ENCODE measurements at places on chromosomes 1 and 21.

DNA sequence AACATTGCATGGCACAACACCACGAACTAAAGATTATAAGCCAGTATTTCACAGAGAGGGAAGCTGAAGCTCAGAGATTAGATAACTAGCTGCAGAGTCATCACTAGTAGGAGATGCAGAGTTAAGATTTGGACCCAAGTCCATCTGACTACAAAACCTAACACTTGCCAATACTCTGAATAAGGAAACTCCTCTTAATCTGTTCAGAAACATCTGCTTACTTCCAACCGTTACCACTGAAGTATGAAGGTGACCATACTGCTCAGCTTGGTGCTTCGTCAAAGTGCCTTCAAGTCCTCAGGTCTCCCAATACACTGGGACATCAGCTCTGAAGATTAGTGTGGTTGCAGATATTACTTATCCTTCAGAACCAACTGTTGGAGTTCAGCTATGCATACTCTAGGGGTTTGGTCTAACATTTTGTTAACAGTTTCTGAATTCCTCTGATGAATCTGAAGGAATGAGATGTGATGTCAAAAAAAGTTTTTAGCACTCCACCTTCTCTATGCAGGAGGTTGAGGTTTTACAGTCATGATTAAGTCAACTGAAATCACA lies 179.6 kb downstream of the TPR start:
- no peak for DNase-seq

GRCh38 chr1:239023732-239024360 lies 362.5 kb upstream of the CHRM3 start:
- DNase-seq, result no peak

- DNase-seq, result no peak
Measured at GRCh38 chr1:106727171-106727570, 329.3 kb upstream of the PRMT6 start.

DNA sequence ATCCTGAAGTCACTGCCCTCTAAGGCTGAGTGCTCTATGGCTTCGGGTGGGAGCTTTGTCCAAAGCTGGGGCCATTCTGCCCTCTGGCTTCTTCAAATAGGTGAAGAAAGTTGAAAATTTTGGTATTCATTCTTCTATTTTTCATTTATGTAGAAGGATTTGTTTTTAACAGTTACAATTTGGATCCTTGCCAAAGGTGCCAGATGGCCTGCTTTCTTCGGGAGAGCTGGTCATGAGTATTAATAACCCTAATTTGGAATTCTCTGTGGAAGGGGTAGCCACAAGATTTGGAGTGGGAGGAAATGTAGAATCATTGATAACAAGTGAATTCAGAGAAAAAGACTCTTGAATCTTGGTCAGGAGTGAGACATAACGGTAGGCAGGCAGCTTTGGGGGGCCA lies 370.4 kb upstream of the ST6GALNAC5 start:
- DNase-seq, result no peak

- DNase-seq, result no peak
Measured at GRCh38 chr1:201353186-201353940, 24.1 kb downstream of the TNNT2 start.

DNA sequence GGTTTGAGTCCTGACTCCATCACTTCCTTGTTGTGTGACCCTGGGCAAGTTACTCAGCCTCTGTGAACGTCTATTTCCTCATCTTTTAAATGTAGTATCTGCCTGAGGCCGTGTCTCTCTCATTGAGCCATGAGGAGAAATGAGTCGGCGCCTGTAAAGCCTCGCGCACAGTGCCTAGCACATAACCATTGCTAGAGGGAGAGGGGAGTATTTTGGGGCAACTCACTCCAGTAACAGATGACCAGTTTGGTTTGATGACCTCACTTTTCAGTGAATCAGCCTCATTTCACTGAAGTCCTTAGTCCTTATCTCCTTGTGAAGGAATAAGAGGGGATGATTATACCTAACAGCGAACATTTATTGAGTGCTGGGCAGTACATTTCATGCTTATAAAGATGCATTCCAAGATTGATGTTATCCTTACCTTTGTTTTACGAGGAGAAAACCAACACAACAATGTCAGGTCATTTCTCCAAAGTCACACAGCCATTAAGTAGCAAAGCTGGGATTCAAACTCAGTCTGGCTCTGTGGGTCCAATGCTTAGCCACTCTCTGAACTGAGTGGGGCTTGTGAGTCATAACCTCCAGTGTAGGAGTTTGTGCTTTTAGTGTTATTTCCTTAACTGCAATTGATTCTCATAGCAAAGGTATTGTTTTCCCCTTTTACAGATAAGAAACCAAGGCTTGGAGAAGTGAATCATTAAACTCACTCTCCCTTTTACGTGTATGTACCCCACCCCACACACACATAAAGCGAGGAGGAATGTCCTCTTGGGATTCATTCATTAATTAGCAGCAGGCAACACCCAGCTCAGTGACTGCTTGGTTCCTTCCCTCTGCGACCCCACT lies 25.9 kb downstream of the KCNC4 start:
- peak; percentile 45 for DNase-seq

DNA sequence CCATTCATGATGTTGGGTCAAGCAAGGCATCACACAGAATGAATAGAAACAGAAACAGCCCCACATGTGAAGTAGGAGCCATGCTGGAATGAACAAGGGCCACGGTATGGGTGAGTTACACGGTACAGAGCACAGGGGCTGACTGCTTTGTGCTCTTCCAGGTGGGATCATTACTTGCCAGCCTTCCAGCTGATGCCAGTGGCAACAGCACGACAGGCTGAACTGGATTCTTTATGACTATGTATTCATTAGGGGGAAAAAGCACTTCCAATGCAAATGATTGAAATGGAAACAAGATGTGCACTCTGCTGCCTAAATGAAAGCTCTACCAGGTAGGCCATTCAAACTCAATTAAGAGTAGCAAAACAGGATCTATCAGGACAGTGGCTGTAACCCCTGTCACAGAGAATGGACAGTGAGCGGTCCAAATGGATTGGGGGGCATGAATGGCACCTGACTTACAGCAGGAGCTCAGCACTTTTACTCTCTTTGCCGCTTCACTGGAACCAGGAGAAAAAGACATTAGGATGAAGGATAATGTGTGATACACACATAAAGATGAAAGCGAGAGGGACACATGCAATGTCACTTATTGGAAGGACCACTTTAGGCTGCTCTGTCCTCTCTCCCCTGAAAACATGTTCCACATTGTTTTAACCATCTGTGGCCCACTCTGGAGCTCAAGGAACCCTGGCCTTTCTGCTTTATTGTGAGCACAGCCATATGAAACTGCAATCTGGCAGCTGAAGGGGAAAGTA lies 23.4 kb upstream of the IRF2BP2 start:
- no peak for DNase-seq

DNA sequence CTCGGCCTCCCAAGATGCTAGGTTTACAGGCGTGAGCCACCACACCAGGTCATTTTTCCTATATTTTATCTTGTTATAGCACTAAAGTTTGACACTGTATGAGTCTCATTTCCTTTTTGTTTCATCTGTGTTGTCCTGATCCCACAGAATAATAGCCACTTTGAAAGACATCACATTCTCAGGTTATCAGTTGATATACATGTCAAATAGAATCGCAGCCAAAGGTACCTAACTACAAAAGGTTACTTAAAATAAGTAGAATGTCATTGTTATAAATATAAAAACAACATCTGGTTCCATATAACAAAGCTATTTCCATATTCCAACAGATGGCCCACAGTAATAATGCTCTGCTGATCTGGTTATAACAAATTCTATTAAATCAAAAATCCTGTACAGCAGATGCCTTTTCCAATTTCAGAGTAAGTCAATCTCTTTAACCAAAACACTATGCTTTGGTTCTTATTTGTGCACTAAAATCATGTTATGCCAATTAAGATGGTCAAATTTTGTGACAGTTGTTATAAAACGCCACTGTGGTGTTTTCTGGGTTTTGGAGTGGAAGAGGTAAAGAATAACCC lies 6.0 kb downstream of the FOXJ3 start:
- no peak for DNase-seq

DNA sequence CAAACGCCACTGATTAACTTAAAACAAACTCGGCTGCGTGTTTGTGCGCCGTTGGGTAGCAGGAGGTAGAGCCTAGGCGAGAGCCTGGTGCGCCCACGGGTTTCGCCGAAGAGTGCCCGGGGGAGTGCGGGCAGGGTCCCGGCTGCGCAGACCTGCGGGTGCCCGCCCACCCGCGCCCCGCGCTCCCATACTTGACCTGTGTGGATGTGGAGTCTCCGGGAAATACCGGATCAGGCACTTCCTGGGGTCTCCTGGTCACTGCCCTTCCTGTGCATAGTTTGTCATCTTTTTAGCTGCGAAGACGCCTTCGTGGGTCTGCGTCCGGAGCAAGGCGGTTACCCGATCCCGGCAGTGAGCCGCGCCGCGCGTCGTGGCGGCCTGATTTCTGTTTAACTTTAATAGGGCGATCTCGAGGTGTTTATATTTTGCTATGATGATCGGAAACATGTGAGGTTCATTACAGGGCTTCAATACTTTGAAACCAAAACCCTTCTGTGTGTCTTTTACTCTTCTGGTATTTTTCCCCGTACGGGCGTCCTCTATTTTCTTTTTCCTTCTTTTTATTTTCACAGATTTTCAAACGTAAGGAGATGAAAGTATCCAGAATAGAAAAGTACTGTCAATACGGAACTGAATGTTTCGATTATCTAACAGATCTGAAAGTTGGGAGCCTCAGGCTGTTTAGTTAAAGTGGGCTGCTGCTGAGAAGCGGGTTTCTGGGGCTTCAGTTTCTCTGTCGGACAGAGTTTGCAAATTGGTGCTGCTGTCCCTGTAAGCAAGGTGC lies 15.2 kb downstream of the NR5A2 start:
- DNase-seq, result no peak

GRCh38 chr1:19979494-19979977 lies at the start of gene PLA2G2A:
Gene PLA2G2A, minus strand, starts transcription at chr1:19979618. Its CDS starts 845 bp downstream, at chr1:19978773.
- no peak for DNase-seq

DNA sequence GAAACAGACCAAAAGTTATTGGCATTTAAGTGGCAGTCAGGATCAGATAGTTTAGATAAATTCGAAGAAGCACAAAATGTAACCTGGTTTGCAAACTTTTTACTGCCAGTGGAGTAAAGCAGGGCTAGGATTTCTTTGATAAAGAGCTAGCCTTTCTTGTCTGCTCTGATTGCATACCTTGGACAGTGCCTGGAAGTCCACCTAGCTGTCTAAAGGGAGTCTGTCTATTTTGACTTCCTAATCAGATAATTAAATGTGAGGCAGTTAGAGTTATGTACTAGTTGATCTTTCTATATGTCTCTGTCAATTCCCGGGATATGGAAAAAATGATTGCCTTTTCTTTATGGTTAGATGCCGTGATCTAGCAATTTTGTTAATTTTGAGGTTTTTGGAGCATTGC lies 4.1 kb downstream of the GPSM2 start:
- DNase-seq, result no peak

- no peak for DNase-seq
Measured at GRCh38 chr1:31166462-31166861, 73.2 kb downstream of the NKAIN1 start.

DNA sequence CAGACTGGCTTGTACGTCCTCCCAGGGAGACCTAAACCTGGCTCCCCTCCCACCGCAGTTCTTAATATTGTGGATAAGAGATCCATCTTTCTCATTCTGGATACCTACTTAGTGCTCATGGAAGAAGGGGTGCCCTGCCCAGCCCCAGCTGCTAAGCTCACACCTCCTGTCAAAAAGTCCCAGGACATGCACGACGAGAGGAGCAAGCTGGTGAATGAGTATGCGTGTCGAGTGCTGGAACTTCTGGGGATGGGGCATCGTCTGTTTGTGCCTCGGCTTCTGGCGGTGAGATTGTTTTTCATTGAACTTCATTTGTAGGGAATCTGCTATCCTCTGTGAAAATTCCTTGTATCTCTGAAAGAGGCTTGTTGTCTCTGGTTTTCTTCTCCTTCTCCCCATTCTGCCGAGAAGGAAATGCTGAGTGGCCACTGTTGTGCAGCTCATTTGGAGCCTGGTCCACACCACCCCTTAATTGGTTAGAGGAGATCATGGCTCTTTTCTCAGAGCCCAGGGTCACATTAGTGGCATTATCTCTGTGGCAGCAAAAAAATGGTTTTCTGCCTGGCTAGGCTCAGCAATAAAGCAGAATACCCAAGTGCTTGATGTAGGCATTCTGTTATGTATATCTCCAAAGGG lies 199.4 kb upstream of the CACYBP start:
- DNase-seq, result peak; percentile 5

DNA sequence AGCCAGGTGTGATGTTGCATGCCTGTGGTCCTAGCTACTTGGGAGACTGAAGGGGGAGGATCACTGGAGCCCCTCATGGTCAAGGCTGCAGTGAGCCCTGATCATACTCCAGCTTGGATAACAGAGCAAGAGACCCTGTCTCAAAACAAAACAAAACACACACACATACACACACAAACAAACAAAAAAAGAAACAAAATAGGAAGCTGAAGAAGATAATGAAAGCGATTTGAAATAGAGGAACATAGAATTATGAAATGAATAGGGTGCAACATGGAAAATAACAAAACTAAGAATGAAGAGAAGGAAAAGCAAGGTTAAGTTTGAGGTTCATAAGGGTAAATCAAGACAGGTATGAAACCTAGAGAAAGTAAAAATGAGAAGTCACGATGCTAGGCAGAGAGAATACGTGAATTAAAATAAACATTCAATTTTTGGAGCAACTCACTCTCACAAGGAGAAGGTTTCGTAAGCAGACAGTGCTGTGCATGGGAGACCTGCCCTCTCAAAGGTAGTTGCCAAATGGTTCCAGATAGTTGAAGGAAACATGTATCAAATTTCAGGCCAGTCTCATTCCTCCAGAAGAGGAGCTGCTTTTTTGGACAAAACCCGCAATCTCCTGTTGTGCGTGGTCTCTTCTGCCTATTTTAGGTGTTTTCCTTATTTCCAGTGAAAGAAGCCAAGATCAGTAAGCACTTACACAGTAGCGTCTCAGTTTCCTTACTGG lies 3.3 kb downstream of the CD46 start:
- no peak for DNase-seq

DNA sequence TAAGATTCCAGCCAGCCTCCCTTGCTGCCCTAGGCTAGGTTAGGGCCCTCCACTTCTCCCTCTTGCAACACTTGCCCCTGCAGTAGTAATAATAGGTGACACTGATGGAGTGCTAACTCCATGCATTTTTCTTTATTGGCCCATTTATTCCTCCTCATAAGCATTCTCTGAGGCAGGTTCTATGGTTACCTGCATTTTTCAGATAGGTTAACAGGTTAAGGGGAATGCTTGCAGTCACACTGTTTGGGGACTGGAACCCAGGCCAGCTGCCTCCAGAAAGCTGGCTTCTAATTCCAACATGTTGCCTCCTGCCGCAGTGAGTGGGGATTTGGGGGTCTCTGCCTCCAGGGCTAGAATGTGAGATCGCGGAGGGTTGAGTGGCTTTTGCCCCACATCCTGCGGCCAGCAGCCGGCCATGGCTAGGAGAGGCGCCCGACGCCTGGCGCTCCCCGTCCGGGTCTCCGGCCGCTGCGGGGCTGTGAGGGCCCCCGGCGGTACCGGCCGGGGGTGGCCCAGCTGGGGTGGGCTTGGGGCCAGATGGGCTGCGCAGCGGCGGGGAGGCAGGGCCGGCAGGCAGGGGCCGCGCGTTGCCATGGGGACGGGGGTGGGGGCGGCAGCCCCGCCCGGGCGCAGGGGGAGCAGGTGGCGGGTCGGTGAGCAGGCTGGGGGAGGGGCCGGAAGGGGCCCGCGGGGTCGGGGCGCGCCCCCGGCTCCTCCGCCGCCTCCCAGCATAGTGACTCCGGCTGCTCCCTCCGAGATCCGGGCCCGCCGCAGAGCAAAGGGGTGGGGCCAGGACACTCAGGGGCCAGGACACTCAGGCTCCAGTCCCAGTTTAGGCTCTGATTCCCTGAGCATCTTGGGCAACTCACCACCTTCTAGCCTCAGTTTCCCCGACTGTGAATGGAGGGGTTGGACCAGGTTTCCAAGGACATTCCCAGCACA lies 68.4 kb upstream of the SSBP3 start:
- no peak for DNase-seq

Measured in brain microvascular endothelial cell (primary cell).